ENCODE measurements at places on chromosomes 2 and 18.

DNA sequence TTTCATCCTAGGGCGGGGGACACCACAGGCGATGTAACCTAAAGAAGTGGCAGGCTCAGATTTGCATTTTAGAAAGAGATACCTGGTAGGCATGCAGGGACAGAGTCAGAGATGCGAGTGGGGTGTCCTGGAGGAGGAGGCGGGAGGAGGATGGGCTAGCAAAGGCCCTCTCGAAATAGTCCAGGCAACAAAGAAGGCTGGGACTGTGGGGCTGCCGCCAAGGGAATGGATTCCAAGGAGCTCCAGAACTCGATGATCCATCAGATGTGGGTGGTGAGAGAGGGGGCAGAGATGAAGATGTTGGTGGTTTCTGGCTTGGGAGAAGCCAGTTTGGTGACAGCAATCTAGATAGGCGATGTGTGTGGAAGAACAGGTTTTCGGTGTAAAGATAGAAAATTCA, 12.5 kb upstream of the INPP5D start:
- no peak for DNase-seq

- DNase-seq, result no peak
These were observed 39.9 kb downstream of the MYO3B start for GRCh38 chr2:170217778-170218251.

- peak; percentile 18 for DNase-seq
These were observed 15.3 kb downstream of the WNT10A start for GRCh38 chr2:218895759-218896500.

DNA sequence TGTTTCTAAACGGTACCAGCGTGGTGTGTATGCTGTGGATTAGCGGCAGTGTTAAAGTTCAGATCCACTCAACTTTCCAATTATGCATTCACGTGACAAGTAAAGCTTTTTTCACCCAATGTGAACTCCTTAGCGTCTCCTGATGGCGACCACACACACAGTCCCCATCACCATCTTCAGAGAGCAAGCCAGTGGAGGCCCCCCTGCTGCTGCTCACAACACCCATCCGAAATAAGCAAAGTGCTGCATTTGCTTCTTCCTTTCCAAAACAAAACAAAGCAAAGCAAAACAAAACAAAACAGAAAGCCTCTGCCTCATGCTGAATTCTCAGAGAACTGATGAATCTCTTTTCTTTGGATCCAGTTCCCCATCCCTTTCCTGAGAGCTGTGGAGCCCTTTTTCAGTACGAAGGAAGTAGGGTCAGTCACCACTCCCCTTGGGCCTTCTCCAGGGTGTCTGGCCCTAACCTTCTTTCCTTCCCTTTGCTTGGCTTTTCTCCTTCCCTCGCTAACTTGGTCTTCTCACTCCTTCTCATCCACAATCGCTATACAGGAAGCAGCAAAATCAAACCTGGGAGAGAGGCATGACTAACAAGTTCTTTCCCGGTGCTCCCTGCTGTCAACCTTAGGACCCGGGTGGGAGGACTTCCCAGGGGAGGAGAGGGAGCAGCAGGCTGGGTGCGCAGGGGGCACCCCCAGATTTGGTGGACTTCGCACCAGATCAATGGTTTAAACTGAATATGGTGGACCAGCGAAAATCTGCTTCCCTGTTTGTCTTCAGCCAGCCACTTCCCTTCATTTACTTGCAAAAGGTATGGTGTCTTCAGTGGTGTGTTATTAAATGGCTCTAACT, 56.0 kb downstream of the NRP2 start:
- DNase-seq, result no peak

DNA sequence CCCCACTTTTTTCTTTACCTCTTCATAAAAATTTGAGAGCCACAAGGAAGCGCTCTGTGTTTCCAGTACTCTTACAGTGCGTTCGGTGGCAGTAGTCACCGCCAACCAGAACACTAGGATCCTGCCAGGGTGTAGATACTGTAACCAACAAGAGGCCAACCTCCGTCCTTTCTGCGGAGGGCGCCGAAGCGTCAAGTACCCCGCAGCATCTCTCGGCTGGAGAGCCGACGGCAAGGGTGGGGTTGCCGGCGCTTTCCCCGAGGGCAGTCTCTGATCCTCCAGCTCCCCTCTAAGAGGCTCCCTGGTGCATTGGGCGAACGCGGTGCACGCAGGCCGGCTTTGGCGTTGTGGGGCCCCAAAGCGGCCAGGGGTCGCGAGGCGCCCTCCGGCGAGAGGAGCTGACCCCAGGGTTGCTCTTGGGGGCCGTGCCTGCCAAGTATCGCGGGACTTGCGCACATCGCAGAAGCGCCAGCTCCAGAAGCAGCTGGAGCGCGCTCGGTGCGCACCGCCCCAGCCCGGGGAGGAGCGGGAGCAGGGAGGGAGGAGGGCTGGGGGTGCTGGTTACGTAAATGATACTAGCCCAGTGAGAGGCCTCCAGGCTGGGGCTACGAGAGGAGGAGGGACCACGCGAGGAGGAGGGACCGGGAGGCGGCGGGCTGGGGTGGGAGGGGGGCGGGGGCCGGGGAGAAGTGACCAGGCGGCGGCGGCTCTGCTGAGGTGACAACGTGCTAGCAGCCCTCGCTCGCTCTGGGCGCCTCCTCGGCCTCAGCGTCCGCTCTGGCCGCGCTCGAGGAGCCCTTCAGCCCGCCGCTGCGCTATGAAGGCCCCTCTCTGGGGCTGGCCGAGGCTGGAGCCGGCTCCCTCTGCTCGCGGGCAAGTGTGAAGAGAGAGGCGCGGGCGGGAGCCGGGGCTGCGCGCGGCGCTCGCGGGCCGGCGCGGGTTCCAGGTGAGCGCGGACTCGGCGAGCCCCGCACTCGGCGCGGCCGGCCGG, at the start of gene GALNT13:
Gene GALNT13 (plus strand): TSS at position 692 of the 991 bp plus-strand sequence.
- DNase-seq, result no peak

DNA sequence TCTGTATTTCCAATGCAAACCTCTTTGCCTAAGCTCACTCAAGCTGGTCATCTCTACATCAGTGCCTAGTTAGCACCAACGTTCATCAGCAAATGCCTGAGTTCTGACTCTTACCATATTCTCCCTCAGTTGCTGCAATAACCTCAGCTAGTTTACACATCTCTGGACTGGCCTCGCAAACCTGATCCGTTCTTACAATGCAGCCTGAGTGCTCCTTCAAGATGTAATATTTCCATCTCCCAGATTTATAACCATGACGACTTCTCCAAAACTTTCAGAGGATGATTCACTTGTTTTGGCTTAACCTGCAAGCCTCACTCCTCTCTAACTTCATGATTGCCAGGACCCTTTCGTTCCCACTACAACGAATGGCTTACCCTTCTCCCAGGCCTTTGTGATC, 69.7 kb downstream of the DIPK1C start:
- no peak for DNase-seq

DNA sequence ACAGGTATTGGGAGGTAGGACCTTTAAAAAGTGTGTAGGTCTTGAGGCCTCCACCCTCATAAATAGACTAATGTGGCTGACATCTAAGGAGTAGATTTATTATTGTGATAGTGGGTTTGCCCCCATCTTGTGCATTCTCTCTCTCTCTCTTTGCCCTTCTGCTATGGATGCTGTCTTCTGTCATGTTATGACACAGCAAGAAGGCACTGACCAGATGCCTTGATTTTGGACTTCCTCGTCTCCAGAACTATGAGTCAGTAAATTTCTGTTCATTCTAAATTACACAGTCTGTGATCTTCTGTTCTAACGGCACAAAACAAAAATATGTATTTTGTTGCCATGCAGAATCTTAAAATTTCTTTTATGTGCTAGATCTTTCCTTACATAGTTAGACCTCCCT, 66.9 kb downstream of the ATAD2B start:
- no peak for DNase-seq

GRCh38 chr2:197107291-197108269, 181.1 kb upstream of the PGAP1 start:
- no peak for DNase-seq

DNA sequence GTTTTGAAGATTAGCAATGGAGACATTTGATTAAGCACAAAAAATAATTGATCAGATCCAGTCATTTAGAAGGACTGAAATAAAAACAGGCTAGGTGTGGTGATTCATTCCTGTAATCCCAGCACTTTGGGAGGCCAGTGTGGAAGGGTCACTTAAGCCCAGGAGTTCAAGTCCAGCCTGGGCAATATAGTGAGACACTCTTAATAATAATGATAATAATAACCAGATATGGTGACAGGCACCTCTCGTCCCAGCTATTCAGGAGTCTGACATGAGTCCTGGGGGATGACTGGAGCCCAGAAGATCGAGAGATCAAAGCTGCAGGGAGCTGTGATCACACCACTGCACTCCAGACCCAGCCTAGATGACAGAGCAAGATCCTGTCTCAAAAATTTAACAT, 3.5 kb upstream of the FN1 start:
- DNase-seq, result no peak

GRCh38 chr2:527581-527980, 149.6 kb downstream of the TMEM18 start:
- no peak for DNase-seq

- no peak for DNase-seq
These were observed 86.8 kb downstream of the MAIP1 start for GRCh38 chr2:200042102-200042735.

DNA sequence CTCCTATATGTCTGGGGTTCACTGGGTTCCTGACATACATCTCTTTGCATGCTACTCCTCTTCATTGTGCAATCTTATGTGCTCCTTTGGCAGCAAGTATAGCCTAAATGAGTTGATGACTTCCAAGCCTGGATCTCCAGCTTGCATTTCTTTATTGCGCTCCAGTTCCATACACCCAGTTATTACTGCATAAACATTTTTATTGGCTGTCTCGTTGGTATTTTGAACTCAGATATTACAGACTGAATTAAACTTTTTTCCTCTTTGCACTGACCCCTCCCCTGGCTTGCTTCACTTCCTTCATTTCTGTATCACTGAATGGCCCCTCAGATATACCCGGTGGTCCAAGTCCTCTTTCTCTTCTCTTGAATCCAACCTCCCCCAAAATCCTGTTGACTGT, 219.2 kb downstream of the MC4R start:
- no peak for DNase-seq

GRCh38 chr2:70090706-70091334, 3.5 kb downstream of the PCBP1 start:
- DNase-seq, result no peak

DNA sequence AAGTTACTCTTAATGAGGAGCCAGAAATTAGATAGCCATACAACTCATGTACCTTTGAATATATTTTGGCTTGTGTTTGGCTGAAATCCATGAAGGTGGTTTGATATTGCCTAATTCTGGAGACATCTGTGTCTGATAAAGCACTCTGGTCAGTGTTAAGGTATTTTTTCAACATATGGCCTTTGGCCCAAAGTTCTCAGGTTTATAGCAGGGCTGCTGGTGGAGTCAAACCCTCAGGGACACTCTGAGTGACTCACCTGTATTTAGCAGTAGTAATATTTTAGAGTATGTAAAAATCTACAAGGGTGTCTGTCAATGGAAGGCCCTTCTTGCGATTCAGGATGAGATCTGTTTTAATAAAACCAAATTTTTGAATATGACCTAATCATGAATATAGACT, 666.5 kb downstream of the SLC4A3 start:
- DNase-seq, result no peak

GRCh38 chr2:16686641-16687040, 21.0 kb upstream of the CYRIA start:
- no peak for DNase-seq

- DNase-seq, result no peak
These were observed 259.4 kb upstream of the GULP1 start for GRCh38 chr2:188032306-188032705.

DNA sequence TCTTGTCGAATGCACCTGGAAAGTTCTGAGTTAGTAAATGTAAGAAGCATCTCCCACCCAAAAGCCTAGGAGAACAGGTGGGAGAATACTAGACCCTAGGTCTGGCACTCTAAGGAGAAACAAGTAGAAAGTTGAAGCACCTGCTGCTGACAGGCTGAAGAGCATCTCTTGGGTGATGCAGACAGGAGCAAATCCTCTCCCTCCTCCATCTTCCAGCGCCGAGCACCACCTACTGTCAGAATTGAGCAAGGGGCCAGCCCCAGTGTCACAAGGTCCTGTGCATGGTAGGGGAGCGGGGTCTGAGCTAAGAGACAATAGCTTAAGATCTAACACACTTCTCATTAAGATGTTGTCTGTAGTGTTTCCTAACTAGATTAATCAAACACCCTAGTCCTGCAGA, 52.9 kb downstream of the HK2 start:
- DNase-seq, result no peak

- no peak for DNase-seq
These were observed 177.0 kb downstream of the SEPTIN10 start for GRCh38 chr2:109436610-109437225.

DNA sequence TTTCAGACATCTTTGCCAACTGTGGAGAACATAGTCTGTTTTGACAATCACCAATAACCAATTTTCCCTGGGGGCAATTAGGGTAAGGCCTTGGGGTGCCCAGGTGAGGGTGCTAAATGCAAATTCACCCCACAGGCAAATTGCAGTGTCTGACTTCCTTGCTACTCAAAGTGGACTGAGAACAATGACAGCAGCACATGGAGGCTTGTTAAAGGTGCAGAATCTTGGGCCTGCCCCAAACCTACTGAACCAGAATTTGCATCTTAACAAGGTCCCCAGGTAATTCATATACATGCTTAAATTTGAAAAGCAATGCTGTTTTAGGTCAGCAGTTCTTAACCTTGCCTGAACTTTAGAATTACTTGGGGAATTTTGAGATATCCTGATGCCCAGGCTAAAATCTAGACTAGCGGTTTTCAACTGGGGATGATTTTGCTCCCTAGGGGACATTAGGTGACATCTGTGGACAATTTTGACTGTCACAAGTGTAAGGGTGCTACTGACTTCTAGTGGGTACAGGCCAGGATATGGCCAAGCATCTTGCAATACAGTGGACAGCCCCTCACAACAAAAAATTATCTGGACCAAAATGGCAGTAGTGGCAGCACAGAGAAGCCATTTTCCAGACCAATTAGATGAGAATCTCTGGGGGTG, 80.2 kb upstream of the GCFC2 start:
- no peak for DNase-seq

GRCh38 chr18:75475228-75475627, 47.7 kb upstream of the SMIM21 start:
- no peak for DNase-seq

- no peak for DNase-seq
These were observed 178.7 kb upstream of the FAM98A start for GRCh38 chr2:33777786-33778185.
